Smooth muscle cell of bladder (primary cell): ENCODE measurements at places on chromosomes 3 and 15. TPM values are rescaled to one million over a fixed set of nuclear protein-coding genes. Genes with fewer than 3 reads are reported as not detected.

The PTH1R gene
- total RNA-seq = under 0.01 and 0.28 TPM in 2 replicates

The GADL1 gene
- not detected in 2 replicates for total RNA-seq

The SCN5A gene
- 0.37 and 0.43 TPM in 2 replicates for total RNA-seq

The PLCH1 gene
- under 0.01 TPM in 2 replicates for total RNA-seq

The MORC1 gene
- not detected in 2 replicates for total RNA-seq

The SERPINI2 gene
- not detected in 2 replicates for total RNA-seq

The GABRR3 gene
- 0.09 and 0.14 TPM in 2 replicates for total RNA-seq

The MRPL46 gene
- 9.7 and 9.8 TPM in 2 replicates for total RNA-seq

The VGLL3 gene
- 29.3 and 33.4 TPM in 2 replicates for total RNA-seq

The RYR3 gene
- 0.09 TPM in 1 of 2 replicates, not detected in the other for total RNA-seq

The GNAT1 gene
- total RNA-seq = not detected in 2 replicates

The MAPKAPK3 gene
- 19.6 and 22.9 TPM in 2 replicates for total RNA-seq

The ROBO2 gene
- 8.0 and 24.9 TPM in 2 replicates for total RNA-seq

The ISLR2 gene
- total RNA-seq = under 0.01 and 0.28 TPM in 2 replicates

The OR5K1 gene
- not detected in 2 replicates for total RNA-seq
